ENCODE measurements at places on chromosomes 2 and 18.

GRCh38 chr2:12733846-12734245 lies 17.1 kb downstream of the TRIB2 start:
- no peak for DNase-seq

- no peak for DNase-seq
Measured at GRCh38 chr18:41320100-41320499, 634.9 kb upstream of the PIK3C3 start.

- DNase-seq: no peak
Measured at GRCh38 chr2:212360068-212360460, 178.5 kb downstream of the ERBB4 start.

DNA sequence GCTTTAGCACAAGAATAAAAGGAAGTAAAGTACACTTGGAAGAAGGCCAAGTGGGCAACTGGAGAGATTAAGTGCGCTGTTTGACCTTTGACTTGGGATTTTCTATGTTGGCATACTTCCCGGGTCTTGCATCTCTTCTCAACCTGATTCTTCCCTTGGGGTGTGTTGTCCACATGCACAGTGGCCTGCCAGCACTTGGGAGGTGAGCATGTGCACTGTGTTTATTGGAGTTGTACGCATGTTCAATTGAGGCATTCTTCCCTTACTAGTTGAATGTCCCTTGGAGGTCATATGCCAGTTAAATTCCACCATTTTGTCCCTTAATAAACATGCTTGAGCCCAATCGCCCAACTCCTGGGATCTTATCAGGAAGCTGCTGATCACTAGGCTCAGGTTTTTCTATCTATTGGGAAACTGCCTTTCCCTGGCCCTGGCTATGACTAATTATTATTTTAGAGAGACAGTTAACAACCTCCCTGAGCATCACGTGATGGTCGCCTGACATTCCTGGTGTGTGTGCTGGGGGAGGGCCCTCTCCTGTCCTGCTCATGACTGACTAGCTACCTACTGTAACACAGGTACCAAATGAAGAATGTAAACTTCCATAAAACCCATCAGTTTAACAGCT lies 62.5 kb upstream of the RAPGEF4 start:
- no peak for DNase-seq

- DNase-seq: no peak
Measured at GRCh38 chr2:31354837-31355236, 59.7 kb downstream of the XDH start.

DNA sequence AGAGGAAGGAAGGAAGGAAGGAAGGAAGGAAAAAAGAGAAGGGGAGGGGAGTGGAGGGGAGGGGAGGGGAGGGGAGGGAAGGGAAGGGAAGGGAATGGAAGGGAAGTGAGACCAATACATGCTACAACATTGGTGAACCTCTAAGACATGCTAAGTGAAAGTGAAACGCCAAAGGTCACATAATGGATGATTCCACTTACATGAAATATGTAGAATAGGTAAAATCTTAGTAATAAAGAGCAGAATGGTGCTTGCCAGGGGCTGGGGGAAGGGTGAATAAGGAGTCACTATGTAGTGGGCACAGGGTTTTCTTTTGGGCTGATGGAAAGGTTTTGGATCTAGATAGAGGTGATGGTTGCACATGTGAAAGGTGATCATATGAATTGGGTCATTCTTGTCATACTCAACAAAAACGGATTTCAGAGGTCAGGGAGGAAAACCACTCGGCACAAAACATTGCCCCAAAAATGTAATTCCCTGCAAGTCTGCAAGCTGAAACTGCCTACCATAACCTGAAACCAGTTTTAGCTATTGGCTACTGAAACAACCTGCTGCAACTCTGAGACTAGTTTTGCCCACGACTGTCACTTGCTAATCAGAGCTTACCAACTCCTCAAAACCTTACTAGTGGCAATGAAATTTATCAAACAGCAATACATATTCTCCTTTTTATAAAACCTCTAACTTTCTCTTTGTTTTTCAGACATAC lies 59.2 kb downstream of the CCDC141 start:
- no peak for DNase-seq
